ENCODE measurements at places on chromosomes 7 and 10.
A peak's percentile ranks its signal among the peaks of the same experiment; 100 is the strongest.

DNA sequence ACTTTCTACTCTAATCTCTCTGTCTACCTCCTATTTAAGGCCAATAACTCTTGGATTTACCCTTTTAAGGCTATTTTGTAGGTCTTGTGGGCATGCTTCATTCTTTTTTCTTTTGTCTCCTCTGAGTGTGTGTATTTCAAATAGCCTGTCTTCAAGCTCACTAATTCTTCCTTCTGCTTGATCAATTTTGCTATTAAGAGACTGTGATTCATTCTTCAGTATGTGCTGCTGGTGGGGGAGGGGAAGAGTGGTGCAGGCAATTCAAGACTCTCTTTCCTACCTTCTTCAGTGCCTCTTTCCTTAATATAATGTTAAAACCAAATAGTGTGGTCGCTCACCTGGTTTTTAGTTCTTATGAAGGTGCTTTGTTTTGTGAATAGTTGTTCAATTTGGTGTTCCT lies 20.0 kb downstream of the ABCB1 start:
- DNase-seq, result no peak

- DNase-seq, result no peak
Measured at GRCh38 chr10:119454316-119454715, 88.2 kb downstream of the RGS10 start.

DNA sequence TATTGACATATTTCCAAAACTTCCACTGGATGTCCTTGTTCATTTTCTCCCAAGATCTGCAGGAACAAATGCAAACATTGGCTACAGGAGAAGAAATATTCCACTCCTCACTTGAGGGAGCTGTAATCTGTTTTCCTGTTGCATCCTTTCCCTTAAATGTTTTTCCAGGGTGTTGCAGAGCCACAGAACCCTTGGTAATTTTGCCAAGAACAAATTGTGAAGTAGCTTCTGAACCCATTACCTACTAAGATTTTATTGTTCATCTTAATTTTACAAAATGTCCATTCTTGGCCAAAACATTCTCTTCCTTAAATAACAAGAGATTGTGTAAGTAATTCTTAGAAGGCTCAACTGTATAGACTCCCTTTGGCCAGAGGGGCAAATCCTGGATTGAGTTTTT lies 177.0 kb downstream of the GNAT3 start:
- no peak for DNase-seq

GRCh38 chr7:158063850-158064610 lies 523.6 kb downstream of the PTPRN2 start:
- no peak for DNase-seq

GRCh38 chr7:2472739-2473138 lies 3.5 kb downstream of the GRIFIN start:
- DNase-seq, result no peak

DNA sequence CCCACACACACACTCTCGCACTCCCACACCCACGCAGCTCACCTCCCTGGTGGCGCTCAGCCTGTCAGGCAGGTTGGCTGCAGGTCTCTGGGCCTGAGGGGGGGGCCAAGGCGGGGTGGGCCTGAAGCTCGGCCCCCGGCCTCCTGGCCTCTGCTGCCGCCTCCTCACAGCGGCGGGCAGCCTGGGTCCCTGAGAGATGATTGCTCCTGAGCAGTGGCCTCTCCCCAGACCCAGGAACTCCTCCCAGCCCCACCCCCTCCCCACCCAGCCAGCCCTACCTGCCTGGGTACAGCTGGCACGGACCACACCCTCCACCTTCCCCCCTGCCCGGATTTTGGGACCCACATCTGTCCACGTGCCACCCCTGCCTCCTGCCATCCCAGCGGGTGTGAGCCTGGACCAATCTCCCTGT lies 4.6 kb upstream of the TMEM184A start:
- no peak for DNase-seq

DNA sequence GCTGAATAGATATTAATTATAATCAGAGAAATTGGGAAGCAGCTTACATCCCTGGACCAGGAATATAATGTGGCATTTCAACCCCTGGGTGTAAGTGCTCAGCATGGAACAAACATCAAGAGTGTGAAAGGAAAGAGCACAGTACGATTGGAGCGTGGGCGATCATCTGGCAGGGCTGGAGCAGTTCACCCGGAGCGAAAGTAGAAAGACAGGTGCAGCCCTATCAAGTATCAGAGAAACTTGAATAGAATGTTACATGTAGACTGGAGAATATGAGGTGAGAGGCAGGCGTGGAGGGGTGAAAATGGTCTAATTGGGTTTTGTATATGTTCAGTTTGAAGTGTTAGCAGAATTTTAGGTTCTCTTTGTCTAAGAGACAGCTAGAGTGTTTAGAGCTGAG lies 303.0 kb downstream of the MDFIC start:
- DNase-seq, result no peak

DNA sequence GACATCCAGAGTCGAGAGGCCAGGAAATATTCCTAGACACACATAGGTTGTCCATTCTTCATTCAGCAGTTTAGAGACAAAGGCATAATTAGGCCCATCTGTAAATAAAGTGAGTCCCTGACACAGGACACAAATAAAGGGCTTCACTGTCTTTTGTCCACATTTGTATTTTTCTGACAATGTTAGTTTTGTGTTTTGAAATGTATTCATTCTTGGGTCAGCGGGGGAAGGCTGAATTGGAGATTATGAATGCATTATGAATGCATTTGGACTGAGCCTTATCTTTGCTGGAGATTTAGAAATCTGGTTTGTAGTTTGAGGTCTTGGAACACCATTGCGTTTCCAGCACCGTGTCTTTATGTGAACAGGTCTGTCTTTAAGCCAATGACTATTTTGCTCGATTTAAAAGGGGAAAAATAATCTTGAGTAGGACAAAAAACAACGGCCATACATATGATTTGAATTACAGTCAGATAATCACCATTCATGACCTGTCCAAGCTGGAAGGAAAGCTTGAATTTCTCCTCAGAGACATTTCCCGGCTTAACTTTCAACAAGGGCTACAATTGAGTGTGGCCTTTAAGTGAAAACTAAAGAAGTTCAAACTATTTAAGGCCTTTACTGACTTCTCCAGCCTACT lies 334.8 kb downstream of the WDR11 start:
- DNase-seq, result no peak

DNA sequence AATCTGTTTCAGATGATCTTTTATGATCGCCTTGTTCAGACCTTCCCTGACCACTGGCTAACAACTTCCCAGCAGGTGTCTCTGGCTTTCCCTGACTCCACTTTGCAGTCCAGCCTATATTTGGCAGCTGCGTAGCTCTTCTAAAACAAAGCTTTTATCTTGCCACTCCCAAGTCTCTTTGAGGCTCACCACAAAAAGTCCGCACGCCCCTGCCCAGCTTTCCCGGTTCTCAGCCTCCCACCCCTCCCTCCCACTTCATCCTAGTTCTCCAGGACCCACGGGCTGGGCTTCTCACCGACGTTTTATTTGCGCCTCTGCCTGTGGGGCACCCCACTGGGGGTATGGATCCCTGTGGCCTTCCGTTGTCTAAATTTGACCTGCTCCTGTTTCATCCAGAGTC lies 58.9 kb upstream of the USP6NL start:
- no peak for DNase-seq

DNA sequence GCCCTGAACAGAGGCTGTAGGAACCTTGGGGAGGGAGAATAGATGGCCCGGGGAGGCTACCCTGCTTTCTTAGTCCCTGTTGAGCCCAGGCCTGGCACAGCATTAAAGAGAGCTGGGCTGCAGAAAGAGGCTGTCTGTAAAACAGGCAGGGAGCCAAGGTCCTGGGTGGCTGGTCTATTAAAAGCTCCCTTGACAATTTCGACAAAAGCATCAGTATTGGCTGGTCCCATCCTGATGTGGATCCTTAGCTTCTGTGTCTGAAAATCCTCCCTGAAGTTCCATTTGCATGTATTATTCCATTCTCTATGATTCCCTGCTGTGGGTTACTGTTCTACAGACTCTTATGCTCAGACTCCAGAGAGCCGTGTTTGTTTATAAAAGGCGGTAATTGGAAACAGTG lies 158.5 kb downstream of the GALNT17 start:
- no peak for DNase-seq

- DNase-seq, result no peak
Measured at GRCh38 chr10:11425296-11425610, 186.2 kb downstream of the USP6NL start.

DNA sequence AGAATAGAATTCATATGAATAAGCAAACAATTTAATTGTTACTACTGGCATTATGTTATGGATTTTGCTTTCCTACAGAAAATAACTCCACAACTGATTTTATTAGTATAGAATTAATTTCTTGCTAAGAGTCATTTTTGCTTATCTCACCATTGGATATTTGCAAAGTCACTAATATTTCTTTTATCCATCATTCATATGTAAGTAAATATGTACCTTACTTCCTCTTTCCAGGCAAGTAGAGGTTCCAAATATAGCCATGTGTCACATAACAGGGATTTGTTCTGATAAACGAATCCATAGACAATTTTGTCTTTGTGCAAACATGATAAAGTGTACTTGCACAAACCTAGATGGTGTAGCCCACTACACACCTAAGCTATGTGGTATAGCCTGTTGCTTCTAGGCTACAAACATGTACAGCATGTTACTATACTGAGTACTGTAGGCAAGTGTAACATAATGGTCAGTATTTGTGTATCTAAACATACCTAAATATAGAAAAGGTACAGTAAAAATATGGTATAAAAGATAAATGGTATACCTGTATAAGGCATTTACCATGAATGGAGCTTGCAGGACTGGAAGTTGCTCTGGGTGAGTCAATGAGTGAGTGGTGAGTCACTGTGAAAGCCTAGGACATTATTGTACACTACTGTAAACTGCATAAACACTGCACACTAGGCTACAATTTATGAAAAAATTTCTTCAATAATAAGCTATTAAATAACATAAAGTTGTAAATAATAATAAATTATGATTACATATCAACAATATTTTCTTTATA lies 18.3 kb downstream of the KLLN start:
- no peak for DNase-seq

- DNase-seq, result no peak
Measured at GRCh38 chr10:124903111-124903510, 38.8 kb upstream of the ZRANB1 start.

GRCh38 chr10:102300278-102300843 lies 55.0 kb downstream of the GBF1 start:
- DNase-seq, result peak; percentile 57

- DNase-seq, result no peak
Measured at GRCh38 chr10:69870591-69870990, 68.9 kb downstream of the COL13A1 start.

DNA sequence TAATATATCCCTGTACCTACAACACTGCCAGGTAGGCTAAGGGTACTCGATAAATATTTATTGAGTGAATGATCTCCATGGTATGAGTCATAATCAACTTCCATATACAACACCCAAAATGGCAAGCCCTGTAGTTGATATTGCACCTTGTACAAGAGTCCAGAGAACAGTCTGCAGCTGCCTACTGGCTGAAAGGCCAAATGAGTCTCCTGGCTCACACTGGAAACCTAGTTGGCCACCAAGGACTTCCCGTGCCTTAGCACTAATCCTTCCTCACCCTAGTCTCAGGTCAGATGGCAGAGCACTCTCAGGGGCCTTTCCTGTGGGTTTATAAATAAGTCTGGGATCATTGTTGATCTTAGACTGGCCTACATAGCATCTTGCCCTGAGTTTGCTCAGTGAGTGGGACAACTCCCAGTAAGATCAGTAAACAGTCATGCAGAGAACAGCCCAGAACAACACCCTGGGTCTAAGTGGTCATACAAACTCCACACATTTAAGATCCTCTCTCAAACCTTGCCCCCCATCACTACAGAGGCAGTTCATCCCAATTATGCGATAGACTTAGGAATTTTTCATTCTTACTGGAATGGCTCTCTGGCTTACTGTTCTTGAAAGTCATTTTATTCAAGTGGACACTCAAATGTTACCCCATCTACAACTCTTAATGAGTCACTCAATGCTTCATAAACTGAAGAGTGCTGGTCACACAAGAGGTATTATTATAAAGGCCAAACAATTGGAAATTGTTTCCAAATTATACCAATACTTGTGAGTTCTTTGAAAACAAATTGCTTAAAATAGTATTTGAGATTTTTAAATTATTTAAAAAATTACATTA lies 14.7 kb upstream of the SLC16A9 start:
- no peak for DNase-seq

DNA sequence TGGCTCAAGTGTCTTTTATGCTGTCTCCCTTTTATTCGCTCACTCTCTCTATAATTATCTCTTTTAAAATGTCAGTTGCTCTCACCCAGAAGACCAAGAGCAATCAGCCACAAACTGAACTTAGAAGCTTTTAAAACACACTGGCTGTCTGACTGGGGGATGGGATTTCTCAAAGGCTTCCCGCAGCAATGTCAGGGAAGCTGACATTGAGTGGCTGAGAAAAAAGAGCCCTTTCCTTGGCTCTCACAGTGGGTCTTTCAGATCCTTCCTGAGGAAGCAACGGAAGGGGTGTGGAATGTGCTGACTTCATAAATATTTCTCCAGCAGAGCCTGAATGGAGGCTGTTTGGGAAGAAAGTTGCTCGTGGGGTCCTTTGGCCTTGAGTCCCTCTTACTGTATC lies 445.7 kb upstream of the C7orf33 start:
- no peak for DNase-seq

GRCh38 chr7:106273009-106273668 lies 11.6 kb downstream of the NAMPT start:
- DNase-seq, result no peak

GRCh38 chr10:123903621-123904020 lies 12.0 kb upstream of the CPXM2 start:
- DNase-seq, result no peak

DNA sequence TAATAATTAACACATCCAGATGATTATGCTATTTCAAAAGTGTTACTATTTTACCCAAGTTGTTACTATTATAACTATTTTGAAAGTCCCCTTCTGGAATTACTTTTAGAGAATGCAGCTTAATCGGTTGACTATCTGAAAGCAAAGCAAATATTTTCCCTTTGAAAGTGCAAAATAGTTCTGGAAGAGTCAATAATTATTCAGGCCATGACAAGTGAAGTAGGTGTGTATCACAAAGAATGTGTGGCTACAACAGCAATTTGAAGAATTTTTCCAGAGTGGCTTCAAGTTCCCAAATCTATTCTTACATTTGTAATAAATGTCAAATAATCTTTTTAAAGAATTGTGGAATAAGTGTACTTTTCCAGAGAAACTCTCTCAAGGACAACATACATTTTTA lies 42.8 kb downstream of the RNLS start:
- no peak for DNase-seq
